RWPE1 (cell line): ENCODE measurements at places on chromosomes 6 and 20.

- DNase-seq: no peak
Measured at GRCh38 chr6:36608788-36609563, 14.8 kb downstream of the SRSF3 start.

DNA sequence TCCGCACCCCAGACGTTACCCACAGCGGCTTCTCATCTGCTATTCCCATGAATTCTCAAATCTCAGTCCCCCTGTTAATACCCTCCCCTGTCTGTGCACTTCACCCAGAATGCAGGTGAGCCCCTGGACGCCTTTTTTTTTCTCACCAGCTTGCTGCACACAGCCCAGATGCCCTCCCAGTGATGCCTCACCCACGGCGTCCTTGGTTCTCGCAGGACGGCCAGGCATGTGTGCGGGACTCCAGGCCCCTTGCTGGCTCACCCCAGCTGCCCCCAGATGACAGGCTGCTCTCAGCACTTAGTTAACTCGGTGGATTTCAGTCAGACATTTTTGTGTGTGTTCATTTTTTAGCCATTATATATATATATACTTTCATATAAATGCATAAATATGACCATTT, 25.4 kb upstream of the PI16 start:
- no peak for DNase-seq

- no peak for DNase-seq
Measured at GRCh38 chr6:14806101-14806500, 439.8 kb upstream of the JARID2 start.

- DNase-seq: no peak
Measured at GRCh38 chr6:14344486-14344885, 226.9 kb downstream of the CD83 start.
